Activated CD4-positive, alpha-beta T cell treated with anti-CD3 and anti-CD28 coated beads, Interleukin-2, amount 50 U/mL, for 4 hours (primary cell): ENCODE measurements at places on chromosomes 12 and 14.

DNA sequence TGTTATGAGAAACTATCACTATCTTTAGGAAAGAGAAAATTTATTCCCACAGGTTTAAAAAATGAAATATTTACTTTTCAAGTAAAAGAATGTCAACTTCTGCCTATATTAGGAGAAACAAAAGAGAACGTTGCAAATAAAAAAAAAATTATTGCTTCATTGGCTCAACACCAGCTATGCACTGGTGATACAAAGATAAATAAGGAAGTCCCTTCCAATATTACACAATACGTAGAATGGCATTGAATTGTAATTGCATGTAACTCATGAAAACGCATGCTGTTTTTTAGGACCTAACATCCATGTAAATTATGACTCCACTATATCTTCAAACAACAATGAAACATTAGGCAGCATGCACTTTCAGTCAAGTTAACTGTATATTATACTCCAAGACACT is 56.4 kb upstream of the RERGL start:
- DNase-seq: no peak

DNA sequence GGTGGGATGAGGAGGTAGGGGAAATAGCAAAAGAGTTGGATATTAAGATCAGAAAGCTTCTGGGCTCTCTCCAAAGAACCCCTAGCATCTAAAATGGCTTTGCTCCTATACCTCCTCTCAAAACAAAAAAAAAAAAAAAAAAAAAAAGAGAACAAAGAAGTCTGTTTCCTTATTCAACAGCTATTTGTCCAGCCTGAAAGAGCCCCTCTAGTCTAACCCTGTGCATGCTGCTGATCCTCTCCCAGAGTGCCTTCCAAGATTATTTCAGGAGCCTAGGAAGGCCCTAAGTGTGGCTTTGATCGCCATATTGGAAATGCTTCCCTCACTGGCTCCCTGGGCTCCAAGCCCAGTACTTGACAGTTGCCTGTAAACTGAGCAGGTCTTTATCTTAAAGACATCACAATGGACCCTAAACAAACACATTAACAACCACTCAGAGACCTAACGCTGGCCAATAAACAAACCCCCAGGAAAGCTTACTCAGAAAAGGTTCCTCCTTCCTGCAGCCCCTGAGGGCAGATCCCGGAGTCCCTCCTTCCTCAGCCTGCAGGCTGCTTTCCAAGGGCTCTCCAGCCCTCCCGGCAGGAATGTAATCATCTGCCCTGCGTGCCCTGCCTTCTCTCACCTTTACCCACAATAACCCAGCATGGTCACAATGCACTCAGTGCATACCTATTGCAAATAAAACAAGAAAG is 17.4 kb upstream of the COL2A1 start:
- no peak for DNase-seq

DNA sequence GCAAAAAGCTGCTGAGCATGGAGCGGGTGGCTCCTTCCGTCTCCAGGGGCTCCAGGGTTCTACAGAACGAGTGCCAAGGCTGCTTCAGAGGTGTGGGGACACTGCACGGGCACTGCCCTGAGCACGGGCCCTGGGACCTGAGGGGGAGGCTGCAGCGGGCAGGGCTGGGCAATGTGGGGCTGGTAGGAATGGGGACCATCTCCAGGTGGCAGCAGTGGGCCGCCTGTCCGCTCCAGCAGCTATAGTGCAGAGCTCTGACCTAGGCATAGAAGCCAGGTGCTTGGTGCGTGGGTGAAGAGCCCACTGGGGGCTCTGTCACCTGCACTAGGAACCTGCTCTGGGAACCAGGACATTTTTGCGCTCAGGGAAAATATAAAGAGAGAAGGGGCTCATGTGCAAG is 22.3 kb downstream of the HDAC7 start:
- no peak for DNase-seq

GRCh38 chr14:92897922-92898565 is 24.9 kb upstream of the CHGA start:
- peak; percentile 25 for DNase-seq

DNA sequence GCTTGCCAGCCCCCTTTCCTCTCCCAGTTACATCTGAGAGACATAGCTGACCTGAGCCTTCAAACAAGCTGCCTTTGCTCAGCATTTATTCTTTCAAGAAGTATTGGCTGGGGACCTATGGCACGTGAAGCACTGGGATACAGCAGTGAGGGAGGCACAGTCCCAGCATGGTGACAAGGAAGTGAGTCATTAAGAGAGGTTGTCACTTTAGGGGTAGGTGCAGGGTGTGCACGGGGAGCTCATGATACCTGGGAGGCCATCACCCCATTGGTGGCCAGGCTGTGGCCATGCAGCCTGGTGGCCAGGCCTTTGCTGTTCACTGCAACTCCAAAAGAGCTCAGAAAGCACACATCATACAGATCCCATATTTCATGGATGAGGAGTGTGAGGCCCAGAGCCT is 5.7 kb upstream of the KRT75 start:
- no peak for DNase-seq

DNA sequence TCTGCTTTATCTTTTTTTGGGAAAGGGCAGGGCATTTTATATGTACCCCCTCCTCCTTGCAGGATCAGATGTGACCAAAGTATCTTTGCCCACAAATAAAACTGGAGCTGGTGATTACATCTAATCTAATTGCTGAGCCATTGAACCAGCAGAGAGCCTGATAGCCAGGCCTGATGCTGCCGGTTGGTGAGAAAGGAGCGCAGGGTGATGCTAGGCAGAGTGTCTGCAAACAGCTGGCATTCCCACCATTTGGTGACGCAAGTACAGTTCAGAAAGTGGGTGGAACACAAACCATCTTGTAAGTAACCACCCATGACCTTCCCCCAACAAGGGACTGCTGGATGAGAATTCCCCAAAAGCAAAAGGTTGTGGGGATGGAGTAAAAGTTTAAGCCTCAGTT is 12.7 kb downstream of the DPPA3 start:
- no peak for DNase-seq

DNA sequence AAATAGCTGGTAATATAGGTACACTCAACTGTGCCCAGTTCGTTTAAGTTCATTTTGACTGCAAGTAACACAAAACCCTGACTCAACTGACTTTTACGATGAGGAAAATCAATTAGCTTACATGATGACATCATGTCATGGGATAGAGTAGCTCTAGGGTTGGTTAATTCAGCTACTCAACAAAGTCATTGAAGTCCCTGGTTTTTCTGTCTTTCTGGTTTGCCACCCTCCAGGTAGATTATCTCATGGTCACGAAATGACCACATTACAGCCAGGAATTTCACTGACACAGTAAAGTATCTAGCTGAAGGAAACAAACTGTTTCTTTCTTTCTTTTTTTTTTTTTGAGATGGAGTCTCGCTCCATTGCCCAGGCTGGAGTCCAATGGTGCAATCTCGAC is 68.5 kb upstream of the FUT8 start:
- DNase-seq: no peak

DNA sequence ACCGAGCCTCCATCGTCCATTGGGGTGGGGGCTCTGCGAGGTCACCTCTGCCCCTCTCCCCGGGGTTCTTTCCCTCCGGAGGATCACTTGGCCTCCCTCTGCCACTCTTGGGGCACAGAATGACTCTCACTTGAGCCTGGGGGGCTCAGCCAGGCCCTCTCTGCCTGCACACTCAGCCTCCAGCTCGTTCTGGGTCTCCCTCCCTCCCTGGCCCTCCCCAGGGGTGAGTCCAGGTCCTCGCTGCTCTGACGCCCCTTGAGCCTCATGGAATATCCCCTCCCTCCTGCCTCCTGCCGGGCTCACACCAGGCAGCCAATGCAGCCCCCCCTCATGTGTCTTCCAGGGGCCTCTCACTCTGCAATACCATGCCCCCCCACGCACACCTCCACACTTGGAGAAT is 17.7 kb upstream of the SFSWAP start:
- no peak for DNase-seq

GRCh38 chr12:69007101-69007854 is 74.3 kb upstream of the CPM start:
- DNase-seq: no peak

GRCh38 chr12:75665216-75665615 is 153.8 kb upstream of the KRR1 start:
- DNase-seq: no peak

DNA sequence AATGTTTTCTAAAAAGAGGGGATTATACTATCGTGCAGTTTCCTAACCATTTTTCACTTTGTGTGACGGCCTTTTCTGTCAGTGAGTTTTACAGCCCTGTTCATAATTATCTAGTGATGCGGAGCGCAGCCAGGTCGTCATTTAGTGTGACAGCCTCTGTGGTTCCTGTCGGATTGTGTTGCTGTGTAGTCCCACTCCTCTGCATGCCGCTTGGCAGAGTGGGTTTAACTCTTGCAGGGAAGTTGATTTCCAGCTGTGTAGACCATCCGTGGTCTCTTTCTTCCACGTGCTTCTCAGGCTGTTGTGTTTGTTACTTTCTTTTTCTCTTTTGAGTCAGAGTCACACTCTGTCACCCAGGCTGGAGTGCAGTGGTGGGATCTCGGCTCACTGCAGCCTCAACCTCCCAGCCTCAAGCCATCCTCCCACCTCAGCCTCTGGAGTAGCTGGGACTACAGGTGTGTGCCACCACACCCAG is 8.6 kb downstream of the RAN start:
- no peak for DNase-seq

GRCh38 chr12:101813117-101813516 is 17.6 kb downstream of the GNPTAB start:
- DNase-seq: no peak

GRCh38 chr12:107537464-107538119 is 148.0 kb upstream of the PWP1 start:
- no peak for DNase-seq

DNA sequence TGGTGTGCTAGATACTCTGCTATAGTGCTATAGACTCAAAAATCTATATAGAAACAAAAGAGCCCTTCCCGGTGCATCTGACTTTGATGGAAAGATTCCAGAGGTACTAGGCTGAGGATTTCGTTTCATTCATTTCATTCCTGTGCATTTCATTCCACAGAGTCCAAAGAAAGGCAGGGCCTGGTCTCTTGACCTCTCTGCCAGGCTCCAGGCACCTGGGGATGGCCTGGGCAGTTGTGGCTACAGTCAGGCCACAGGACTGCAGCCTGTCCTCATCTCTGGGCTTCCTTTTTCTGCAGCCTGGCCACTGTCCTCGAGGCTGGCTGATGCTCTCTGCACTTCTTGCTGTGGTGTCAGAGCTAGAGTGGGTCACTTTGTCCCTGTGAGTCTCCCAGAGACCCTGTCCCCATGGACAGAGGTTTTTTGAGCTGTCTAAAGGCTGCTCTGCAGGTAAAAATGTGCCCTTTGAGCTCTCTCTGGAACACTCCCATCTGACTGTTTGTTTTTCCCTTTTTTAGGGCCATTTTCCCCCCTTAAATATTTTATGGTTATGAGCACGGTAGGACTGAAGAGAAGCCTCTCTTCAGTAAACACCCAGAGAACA is 3.2 kb upstream of the VDR start:
- no peak for DNase-seq

GRCh38 chr14:68523989-68524725 is 268.7 kb downstream of the ZFP36L1 start:
- no peak for DNase-seq

- no peak for DNase-seq
These were observed 47.6 kb upstream of the RBM19 start for GRCh38 chr12:114013575-114014345.

GRCh38 chr12:124848621-124849380 is 14.9 kb downstream of the SCARB1 start:
- no peak for DNase-seq

GRCh38 chr12:109630815-109631214 is 57.2 kb downstream of the MVK start:
- no peak for DNase-seq

DNA sequence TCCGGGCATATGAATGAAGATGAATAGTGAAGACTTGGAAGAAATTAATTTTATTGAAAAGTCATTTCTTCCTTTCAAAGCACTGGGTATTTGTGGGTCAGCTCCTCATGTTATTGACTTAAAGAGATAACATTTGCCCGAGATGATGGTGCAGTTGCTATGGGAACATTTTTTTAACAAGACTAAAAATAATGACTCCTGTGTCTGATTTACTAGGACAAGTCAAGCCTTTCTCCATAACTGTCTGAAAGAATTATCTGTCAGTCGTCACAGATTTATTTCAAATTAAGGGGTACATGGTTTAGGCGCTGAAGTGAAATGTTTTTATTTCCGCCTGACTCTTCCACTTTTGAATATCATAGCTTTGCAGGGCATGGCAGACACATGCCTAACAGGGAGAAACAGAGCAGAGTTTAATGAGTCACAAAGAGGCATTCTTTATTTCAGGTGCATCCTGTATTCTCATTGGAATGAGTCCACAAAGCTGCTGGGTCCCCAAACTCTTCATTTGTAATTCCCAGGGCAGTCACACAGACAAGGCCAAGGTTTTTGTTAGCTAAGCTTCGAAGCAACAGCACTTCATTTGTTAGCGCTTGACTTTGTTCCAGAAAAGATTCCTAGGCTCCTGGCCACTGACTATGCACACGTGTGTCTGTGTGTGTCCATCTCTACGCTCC is 4.3 kb upstream of the GPHB5 start:
- no peak for DNase-seq

DNA sequence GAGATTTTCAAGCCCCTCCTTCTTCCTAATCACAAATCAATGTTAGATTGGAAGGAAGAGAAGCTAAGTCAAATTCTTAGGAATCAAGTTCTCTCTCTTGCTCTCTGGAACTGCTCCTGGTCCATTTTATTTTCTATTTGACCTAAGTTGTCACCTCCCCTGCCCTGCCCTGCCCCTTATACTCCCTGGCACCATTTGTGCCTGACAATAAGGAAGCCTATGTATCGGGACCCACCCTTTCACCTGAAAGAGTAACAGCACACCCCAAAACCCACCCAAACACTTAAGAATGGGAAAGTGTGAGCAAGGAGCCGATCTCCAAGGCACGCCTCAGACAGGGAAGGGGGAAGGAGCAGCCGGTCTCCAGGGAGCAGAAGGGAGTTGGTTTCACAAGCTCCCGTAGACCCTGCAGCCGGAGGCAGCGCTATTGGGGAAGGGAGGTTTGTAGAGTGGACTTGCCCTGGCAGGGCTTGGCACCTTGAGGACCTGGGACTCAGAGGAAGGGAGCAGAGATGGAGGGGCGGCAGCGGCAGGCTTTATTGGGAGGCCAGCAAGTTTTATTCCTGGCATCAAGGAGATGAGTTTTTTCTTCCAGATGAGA is 1.6 kb downstream of the LRRC74A start:
- no peak for DNase-seq

DNA sequence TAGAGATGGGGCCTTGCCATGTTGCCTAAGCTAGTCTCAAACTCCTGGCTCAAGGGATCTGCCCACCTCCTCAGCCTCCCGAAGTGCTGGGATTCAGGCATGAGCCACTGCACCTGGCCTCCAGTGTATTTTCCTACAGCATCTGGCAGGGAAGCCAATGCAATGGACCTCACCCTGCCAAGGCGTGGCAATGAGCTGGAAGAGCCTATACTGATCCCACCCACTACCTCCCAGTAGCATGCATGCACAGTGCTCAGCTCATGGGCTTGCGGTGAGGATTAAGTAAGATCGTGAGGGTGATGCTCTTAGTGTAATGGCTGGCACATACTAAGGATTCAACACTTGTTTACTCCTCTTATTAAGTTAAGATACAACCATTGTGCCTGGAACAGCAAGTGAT is 69.7 kb downstream of the PHLDA1 start:
- no peak for DNase-seq

GRCh38 chr12:94266796-94267536 is 118.6 kb downstream of the PLXNC1 start:
- no peak for DNase-seq
